ENCODE measurements at places on chromosomes 4 and X. TPM values are rescaled to one million over a fixed set of nuclear protein-coding genes. Genes with fewer than 3 reads are reported as not detected.

Gene PCYT1B
- total RNA-seq: 0.25 TPM

Gene VCX3A
- total RNA-seq: not detected

Gene HSFX1
- 0.50 TPM for total RNA-seq

Gene TBC1D8B
- 1.5 TPM for total RNA-seq

Gene MAGEH1
- 16.1 TPM for total RNA-seq

Gene SH3D19
- total RNA-seq: not detected

Gene REPS2
- 0.10 TPM for total RNA-seq

Gene GRID2
- not detected for total RNA-seq

Gene CWH43
- total RNA-seq: not detected

Gene CASP3
- total RNA-seq: 71.4 TPM

Measured in activated CD4-positive, alpha-beta memory T cell treated with anti-CD3 and anti-CD28 coated beads, Interleukin-2, amount 10 ng/mL, durations not matched to agents 7 days and 5 days (primary cell).